ENCODE measurements at places on chromosomes 4 and X. TPM values are rescaled to one million over a fixed set of nuclear protein-coding genes. Genes with fewer than 3 reads are reported as not detected.

Gene FRG1
- 45.9 TPM for total RNA-seq

Gene OTC
- 1.4 TPM for total RNA-seq

Gene TBX22
- not detected for total RNA-seq

Gene PAGE4
- not detected for total RNA-seq

Gene N4BP2
- 7.2 TPM for total RNA-seq

Gene TACR3
- total RNA-seq = not detected

Gene VCX
- total RNA-seq = not detected

Gene AFF2
- 2.7 TPM for total RNA-seq

Gene GPR82
- total RNA-seq = 0.45 TPM

Gene RHOXF2
- not detected for total RNA-seq

Gene RASSF6
- total RNA-seq = not detected

Gene SSX4
- not detected for total RNA-seq

Gene DTHD1
- total RNA-seq = 1.0 TPM

Gene SULT1E1
- not detected for total RNA-seq

Gene GUCY1A1
- 81.9 TPM for total RNA-seq

Gene PDE6B
- total RNA-seq = 2.4 TPM

Gene KCNIP4
- not detected for total RNA-seq

Gene TRPC5OS
- total RNA-seq = not detected

Gene MTMR8
- 4.3 TPM for total RNA-seq

Gene SHROOM2
- 2.5 TPM for total RNA-seq

Gene NDST3
- total RNA-seq = not detected

Gene TGIF2LX
- total RNA-seq = not detected

Gene TLR7
- 0.91 TPM for total RNA-seq

Gene ARSH
- not detected for total RNA-seq

Gene CSN1S1
- total RNA-seq = not detected

Gene FAM184B
- total RNA-seq = not detected

Data from aorta (tissue), 5 donors.